IMR-90 (cell line): ENCODE measurements at places on chromosomes 5 and 9.

DNA sequence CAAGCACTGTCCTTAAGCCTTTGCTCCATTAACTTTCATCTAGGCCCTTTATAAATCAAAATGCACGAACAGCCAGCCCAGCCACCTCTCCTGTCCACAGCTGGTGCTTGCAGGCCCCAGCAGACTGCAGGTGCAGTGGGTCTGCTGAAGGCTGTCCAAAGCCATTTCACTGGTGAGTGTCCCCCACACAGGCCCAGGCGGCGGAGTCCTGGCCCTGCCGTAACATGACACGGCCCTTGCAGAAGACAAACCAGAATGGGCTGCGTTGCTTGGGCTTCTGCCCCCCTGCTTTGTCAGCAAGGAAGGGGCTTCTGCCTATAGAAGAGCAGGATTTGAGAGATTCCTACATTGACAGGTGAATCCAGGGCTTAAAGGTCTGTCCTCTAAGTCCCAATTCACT is 188.6 kb downstream of the NR3C1 start:
- DNase-seq, result no peak

DNA sequence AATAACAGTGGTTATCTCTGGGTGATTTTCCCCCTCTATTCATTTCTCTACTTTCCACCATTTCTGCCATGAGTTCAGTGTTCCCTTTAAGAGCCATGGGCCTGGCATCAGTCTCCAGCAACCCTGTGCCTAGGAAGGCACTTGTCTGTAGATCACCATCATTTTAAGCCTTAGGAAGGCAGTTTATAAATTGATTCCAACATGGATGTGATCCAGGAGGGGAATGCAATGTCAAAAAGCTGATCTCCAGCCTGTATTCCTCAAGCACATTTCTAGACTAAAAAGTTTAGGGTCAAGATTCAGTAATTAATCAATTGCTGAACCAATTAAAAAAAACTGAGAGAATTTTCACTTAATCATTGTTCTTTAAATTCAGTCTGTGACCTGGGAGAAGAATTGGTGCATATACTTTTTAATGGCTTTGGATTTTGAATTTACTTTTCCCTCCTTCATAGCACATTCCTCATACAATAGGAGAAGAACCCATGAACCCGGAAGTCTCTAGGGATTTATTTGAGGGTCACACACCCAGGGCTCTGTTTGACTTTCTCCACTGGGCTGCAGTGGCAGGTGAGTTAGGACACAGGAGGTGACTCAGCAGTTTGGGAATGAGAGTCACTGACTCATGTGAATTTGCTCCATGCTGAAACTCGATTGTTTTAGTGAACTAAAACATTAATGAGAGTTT is 6.1 kb upstream of the ERMP1 start:
- DNase-seq, result peak; percentile 64

GRCh38 chr5:74673011-74673790 is 11.8 kb upstream of the HEXB start:
- DNase-seq, result peak; percentile 67

- no peak for DNase-seq
Measured at GRCh38 chr5:38370358-38371100, 112.2 kb downstream of the EGFLAM start.
